ENCODE measurements at places on chromosomes 16 and 17.

- no peak overlapping the region for H3K4me3 ChIP-seq
- peak overlapping the region; percentile 4 for H3K27ac ChIP-seq
- DNase-seq, result peak; percentile 44
- peaks cover 15% of the 10 kb centered on the region for H3K36me3 ChIP-seq
- H3K27me3 ChIP-seq, result no peaks in the 10 kb centered on the region
- H3K4me1 ChIP-seq, result no peaks in the 10 kb centered on the region
Observed at GRCh38 chr17:8482546-8482945, 46.9 kb downstream of the NDEL1 start.

DNA sequence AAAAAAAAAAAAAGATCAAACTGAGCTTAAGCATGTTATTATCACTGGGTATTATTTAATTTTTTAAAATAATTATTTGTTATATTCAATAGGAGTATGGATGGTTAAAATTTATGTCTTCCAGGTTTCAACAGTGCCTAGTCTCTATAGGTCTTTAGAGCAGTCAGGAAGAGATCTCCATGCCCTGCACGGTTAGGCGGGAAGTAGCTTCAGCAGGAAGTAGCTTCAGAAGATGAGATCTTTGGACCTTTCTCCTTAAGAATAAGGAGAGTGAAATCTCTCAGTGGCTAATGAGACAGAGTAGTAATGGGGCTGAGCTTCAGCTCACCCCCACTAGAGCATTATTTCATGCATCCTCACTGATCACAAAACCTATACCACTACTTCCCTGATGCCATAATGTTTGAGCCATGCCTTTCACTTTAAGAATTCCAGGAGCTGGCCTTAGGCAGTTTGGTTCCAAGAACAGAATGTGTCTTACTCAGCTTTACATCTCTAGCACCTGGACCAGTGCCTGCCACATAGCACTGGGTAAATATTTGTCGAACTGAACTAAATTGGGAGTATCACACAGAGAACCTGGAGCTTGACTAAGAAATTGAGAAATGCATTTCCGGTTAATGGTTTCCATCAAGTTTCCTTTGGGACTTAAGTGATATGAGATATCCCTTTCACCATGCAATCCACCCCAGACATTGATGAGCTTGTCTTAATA is 43.5 kb downstream of the SCPEP1 start:
- no peaks in the 10 kb centered on the region for H3K36me3 ChIP-seq
- H3K4me1 ChIP-seq, result no peaks in the 10 kb centered on the region
- H3K4me3 ChIP-seq, result no peak overlapping the region
- H3K27me3 ChIP-seq, result no peaks in the 10 kb centered on the region
- no peak for DNase-seq

DNA sequence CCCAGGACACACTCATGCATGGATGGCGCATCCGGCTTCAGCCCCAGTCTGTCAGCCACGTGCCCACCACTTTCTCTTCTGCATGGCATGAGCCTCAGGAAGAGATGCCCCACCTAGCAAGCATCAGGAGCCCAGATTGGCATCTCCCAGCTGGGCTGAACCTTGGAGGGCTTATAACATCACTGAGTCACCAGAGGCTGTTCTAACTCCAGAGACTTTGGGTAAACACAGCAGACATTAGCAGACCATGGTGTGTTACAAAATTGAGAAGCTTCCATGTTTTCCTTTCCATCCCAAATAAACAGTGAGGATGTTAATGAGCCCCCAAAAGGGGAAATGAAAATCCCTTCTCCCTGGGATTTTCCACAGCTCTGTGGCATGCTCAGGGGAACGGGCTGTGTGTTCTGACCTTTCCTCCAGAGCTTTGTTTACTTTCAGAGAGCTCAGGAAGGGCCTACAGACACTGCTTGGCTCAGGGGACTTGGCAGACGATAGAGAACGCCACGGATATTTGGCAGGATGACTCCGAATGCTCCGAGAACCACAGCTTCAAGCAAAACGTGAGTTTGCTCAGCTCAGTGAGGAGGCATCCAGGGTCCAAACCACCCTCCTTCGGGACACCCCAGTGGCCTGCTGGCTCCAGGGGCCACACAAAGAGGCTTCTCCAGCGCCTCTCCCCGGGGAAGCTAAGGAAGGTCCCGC is 16.5 kb downstream of the GLP2R start:
- DNase-seq, result no peak
- no peak overlapping the region for H3K27ac ChIP-seq
- H3K4me1 ChIP-seq, result no peaks in the 10 kb centered on the region
- no peaks in the 10 kb centered on the region for H3K36me3 ChIP-seq

DNA sequence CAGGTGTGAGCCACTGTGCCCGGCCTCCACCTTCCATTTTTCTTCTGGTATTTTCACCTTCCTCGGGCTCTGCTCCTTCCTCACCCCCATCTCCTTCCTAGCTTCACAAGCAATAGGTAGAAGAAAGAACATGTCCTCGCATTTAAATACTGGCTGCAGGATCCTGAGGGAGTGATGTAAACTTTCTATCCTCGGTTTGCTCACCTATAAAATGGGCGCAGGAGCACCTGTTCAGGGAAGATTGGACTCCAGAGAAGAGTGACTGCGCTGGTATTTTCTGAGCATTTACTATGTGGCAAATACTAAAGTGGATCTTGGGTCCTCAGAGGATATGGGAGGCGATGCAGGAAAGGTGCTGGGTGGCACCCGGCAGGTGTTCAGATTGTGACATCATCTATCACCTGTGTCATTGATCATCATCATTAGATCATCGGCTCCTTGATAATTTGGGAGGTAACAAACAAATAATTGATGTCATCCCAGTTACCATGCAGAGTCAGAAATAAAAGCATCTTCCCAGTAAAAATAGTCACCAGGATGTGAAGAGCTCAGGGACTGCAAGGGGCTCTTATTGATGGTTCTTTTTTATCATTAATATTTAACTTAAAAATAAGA is 72.8 kb downstream of the FOXL1 start:
- no peaks in the 10 kb centered on the region for H3K4me1 ChIP-seq
- no peak overlapping the region for H3K27ac ChIP-seq
- no peak overlapping the region for H3K4me3 ChIP-seq

DNA sequence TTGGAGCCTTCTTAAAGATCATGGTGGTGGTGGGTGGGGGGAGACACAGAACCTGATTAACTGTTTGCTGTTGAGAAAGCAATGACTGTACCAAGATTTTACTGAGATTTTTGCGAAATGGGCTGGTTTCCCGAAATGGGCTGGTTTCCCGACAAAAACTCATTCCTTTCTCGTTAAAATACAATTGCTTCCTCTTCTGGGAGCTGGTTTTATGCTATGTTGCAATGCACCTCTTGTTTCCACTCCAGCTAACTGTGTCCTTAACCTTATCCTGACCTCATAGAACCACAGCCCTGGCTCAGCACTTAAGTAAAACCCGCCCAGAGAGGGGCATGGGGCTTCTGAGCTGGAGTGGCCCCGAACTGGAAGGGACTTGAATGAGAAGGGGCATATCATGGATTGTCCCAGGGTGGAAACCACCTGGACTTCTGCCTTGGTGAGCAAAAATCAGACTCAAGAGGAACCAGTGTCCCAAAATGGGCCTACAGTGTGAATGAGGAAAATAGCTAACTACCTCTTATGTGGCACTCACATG is 20.9 kb downstream of the FAM20A start:
- no peak overlapping the region for H3K4me3 ChIP-seq
- no peaks in the 10 kb centered on the region for H3K27me3 ChIP-seq
- H3K4me1 ChIP-seq, result no peaks in the 10 kb centered on the region
- peak; percentile 68 for DNase-seq
- no peaks in the 10 kb centered on the region for H3K36me3 ChIP-seq

DNA sequence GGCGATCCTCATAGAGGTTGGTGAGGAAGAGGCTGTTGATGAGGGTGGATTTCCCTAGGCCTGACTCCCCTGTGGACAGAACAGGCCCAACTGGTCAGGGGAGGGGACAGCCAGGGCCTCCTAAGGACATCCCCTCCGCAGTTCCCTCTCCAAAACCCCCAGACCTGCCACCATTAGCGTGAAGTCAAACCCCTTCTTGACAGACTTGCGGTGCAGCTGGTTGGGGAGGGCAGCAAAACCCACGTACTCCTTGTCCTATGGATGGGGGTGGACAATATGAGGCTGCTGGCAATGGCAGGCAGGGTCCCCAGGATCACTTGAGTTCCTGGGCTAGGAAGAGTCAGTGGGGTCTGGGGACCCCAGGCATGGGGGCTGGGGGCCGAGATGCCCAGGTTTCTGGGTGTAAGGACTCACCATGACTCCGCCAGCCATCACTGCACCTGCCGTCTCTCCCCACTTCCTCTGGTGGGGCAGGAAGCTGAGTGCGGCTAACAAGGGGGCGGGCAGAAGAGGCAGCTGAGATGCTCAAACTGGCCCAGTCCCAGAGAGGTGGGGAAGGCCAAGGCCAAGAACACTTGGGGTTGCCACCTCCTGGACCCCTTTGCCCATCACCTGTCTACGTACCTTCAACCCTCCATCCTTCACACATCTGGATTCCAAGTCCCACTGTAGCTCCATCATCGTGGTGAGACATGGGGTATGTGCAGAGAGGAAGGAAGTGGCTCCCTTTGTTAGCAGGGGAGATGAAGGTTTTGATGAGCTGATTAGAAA is at the start of gene SEPTIN1:
SEPTIN1 (minus strand) TSS at position 451 of the 771 bp plus-strand sequence; CDS start at position 432, 19 bp downstream.
- no peak within 1 kb of the TSS for H3K27ac ChIP-seq
- no peaks in the 10 kb centered on the region for H3K36me3 ChIP-seq
- H3K4me3 ChIP-seq, result no peak within 1 kb of the TSS
- no peaks in the 10 kb centered on the region for H3K4me1 ChIP-seq
- no peaks in the 10 kb centered on the region for H3K27me3 ChIP-seq
